ENCODE measurements at places on chromosomes 13 and 19.

DNA sequence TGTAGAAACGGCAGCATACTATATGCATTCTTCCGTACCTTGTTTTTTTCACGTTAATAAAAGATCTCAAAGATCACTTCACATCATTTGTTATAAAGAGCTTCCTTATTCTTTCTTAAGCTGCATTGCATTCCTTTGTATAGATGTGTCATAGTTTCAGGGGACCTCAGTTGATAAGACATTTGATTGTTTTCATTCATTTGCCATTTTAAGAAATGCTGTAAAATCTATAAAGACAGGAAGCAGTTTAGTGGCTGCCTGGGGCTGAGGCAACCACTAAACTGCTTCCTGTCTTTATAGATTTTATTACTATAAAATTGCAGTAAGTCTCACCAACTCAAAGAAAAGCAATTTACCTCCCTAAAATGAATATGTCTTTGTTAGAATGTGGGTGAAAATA lies 59.4 kb downstream of the ZDHHC20 start:
- no peaks in the 10 kb centered on the region for H3K4me1 ChIP-seq
- H3K36me3 ChIP-seq: peaks cover 29% of the 10 kb centered on the region
- H3K27ac ChIP-seq: no peak overlapping the region
- no peak for DNase-seq
- H3K27me3 ChIP-seq: no peaks in the 10 kb centered on the region

DNA sequence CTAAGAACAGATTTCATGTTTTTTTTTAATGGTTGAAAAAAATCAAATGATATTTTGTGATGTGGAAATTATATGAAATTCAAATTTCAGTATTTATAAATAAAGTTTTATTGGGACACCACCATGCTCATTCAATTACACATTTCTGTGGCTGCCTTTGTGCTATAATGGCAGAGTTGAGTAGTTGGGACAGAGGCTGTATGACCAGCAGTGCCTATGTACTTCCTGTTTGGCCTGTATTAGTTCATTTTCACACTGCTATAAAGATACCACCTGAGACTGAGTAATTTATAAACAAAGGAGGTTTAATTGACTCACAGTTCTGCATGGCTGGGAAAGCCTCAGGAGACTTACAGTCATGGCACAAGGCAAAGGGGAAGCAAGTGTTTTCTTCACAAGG lies 33.6 kb downstream of the AKAP11 start:
- peaks cover 47% of the 10 kb centered on the region for H3K36me3 ChIP-seq
- H3K4me3 ChIP-seq: no peak overlapping the region
- no peak overlapping the region for H3K27ac ChIP-seq
- no peaks in the 10 kb centered on the region for H3K27me3 ChIP-seq
- H3K4me1 ChIP-seq: peaks cover 11% of the 10 kb centered on the region

DNA sequence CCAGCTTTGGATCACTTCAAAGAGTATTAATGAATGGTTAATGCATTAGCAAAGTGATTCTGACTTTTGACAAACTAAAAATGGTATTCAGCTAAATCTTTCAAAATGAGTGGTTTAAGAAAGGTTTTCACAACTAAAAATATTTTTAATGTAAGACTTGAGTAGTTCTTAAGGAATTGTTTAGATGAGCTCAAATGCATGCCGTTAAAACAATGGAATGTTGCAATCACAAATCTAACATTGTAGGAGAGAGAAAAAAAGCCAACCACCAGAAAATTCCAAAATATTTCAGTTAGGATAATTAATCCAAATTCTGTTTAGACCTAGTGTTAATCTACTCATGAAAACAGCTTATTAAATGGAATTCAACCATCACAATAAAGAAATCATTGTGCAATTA lies 1044.8 kb upstream of the SLC10A2 start:
- H3K4me1 ChIP-seq: no peaks in the 10 kb centered on the region
- no peaks in the 10 kb centered on the region for H3K27me3 ChIP-seq
- no peak for DNase-seq
- H3K4me3 ChIP-seq: no peak overlapping the region
- no peaks in the 10 kb centered on the region for H3K36me3 ChIP-seq

- H3K27me3 ChIP-seq: no peaks in the 10 kb centered on the region
- H3K36me3 ChIP-seq: no peaks in the 10 kb centered on the region
- no peak overlapping the region for H3K27ac ChIP-seq
These were observed 307.4 kb downstream of the DIAPH3 start for GRCh38 chr13:59856281-59856810.

DNA sequence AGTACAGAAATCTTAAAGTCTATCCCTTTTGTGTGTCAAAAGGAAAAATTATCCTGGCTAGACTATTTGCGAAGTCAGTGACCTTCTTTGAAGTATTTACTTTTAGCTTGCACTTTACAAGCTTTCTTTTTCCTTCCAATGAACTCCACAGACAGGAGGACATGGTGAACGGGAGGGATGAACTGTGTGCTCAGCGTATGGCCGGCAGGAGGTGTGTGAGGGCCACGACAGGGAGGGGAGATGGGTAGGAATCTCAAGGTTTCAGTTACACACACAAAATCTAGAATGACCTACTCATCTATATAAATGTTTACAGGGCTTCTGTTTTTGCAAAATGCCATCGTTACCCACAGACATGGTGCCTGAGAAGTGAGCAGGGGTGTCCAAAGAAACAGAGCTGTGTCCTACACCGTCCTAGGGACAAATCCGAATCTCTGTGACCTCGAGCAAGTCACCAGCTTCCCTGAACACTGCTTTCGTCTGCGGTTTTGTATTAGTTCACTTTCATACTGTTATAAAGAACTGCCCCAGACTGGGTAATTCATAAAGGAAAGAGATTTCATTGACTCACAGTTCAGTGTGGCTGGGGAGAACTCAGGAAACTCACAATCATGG lies 537.2 kb downstream of the LIG4 start:
- H3K27me3 ChIP-seq: no peaks in the 10 kb centered on the region
- no peaks in the 10 kb centered on the region for H3K36me3 ChIP-seq
- H3K27ac ChIP-seq: no peak overlapping the region
- DNase-seq: no peak
- no peak overlapping the region for H3K4me3 ChIP-seq
